ENCODE measurements at places on chromosomes 3 and 15.

DNA sequence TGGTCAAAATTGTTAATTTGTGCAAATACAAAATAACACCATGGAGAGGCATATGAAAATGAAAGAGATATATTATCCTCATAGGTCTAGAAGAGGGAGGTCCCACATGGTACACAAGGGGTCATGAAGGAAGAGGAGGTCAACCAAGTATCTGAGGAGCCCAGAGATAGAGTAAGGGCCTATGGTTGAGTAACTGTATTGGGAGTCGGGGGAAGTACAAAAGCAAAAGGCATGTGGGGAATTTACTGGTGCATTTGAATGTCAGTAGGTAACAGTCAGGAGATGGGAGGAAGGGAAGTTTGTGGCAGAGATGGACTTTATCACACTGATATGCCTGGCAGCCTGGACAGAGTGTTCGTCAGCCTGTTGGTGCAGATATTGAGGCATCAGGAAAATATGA is 1113.7 kb downstream of the OTOL1 start:
- DNase-seq: no peak

- DNase-seq: no peak
Measured at GRCh38 chr3:34000301-34000700, 201.9 kb downstream of the PDCD6IP start.

DNA sequence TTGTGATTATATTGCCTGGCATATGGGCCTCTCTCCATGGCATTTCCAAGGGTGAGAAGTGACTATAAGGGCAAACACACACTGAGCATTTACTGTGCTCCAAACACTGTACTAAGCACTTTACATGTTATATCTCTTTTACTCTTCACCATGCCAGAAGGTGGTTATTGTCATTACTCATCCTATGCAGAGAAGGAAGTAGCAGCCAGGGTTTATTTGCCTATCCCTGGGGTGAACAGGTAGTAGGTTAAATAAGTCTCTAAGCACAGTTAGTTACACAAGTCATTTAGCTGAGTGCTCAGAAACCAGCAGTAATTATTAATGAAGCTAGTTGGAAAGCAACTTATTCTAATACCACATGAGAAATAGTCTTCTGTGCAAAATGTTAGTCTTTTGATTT is 109.9 kb upstream of the SYNPR start:
- DNase-seq: no peak

DNA sequence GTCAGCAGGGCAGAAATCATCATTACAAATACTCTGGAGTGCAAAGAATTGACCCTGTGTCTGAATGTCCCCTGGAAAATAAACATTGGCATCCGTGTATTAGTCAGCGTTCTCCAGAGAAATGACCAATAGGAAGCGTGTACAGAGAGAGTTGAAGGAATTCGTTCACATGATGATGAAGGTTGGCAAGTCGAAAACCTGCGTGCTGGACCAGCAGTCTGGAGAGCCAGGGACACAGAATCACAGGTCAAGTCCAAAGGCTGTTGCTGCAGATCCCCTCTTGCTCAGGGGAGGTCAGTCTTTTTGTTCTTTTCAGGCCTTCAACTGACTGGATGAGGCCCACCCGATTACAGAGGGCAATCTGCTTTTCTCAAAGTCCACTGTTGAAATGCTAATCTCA is 16.6 kb downstream of the GP9 start:
- DNase-seq: no peak

DNA sequence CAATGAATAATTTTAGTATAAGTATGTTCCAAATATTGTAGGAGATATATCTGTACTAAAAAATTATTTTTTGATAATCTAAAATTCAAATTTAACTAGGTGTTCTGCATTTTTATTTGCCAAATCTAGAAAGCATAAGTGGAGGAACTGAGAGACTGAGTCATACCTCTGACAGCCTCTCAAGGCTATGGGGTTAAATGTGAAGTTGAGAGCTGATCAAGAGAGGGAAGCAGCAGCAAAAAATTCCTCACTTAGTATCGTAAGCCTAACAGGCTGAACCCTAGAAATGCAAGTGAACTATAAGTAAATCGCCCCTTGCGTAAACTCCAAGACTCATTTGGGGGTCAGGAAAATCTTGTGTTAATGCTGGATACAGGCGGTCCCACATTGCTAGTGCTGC is 12.8 kb upstream of the TOPAZ1 start:
- DNase-seq: no peak

DNA sequence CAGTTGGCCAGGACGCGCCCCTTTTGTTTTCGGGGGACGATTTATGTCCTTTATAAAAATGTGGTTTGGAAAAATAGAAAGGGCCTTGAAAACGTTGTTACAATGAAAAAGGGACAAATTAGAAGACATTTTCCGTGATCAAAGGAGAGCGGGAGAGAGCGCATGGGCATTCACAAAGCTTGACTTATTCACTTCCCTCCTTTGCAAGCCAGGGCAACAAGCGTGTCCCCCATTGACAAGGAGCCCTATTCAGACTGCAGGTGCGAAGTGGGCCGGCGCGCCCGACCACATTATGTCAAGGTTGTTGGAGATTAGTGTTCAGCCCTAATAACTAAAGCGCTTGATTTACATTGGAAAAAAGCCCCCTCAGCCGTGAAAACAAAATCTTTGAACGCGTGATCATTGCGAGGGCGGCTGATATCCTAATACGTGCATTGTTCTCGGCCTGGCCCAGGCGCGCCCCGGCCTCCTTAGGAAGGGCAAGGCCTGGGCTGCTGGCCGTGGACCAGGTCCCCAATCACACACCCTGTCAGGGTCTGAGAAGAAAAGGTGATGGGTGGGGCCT is 25.9 kb downstream of the ZIC4 start:
- no peak for DNase-seq

DNA sequence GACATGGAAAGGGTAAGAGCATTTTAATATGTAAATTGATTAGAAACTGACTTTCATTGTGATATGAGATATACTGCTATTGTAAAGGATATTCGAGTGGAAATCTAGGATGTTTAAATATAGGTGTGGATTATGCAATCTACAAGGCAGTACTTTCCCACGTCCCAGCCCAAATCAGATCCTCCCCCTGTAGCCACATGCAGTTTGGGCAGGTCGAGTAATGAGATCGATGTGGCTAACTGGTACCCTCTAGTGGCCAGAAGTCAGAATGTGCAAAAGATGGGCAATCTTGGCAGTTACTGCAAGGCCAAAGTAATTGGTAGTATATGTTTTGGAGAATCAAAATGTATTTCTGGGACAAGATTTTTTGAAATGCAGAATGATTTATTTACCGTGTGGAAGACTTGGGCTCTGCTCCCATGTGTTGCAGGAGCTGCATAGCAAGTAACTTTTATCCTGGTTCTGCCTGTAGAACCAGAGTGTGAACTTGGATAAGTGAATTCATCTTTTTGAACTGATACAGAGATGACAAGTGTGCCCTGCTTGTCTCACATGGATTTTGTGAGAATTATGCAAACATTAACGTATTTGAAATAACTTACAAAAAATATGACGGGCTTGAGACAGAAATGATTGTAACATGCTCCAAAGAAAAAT is 94.5 kb upstream of the ADAMTSL3 start:
- peak; percentile 67 for DNase-seq
